ENCODE measurements at places on chromosomes 12 and 14.

DNA sequence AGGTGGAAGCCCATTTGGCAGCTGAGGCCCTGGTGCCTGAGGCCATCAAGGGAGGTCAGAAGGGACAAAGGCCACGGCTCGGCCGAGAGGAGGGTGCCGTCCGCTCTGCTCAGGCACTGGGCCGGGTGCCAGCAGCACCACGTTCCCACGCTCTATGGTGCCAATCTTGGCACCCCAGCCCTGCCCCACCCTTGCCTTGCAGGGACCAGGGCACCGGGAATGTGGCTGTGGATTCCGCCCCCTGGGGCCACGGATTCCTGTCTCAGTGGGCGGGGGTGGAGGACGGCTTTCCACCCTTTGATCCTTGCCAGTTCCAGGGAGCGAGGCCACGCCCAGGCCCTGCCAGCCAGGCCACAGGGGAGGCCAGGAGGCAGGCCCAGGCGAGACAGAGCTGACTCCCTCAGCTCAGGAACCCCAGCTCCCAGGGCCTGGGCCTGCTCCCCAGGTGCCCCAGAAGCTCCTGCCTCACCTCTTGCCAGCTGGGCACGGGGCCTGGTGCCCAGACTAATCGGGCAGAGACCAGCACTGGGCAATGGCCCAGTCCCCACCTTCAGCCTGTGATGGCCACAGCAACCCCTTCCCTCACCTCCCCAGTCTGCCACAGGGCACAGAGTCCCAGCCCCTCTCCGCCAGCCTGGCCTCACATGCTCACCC is 26.4 kb upstream of the GPR132 start:
- no peak for DNase-seq

DNA sequence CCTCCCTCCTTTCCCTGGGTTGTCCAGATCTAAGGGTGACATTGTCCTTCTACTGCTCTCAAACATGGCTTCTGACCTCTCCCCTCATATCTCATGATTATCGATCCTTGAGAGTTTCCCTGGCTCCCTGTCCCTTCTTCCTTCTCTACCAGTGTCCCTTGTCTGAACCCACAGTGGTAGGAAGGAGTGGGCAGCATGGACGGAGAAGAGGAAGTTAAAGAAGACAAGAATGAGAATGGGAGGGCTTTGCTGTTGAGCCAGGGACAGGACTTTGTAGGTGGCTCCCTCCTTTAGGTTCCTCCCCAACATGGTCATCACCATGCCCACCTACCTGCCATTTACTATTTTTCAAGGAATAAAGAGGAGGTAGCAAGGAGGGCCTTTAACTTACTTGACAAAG is 166.7 kb downstream of the TMEM117 start:
- no peak for DNase-seq

GRCh38 chr12:111607239-111607638 is 8.1 kb upstream of the ATXN2 start:
- no peak for DNase-seq

DNA sequence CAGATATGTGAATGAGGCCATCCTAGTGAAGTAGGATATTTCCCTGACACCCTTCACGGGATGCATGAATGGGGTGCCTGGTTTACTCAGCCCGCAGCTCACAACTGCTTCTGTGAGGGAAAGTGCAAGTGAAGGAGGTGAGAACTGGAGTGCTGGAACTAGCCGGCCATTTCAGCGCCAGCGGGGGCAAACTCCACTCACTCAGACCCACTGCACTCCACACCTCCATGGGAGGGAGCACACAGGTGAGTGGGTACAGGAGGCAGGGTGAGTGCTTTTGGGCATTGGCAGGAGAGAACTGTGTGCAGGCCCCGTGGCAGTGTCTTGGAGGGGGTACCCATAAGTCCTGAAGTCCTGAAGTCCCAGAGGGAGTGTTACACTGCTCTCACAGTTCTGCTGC is 1008.4 kb downstream of the SLC6A15 start:
- DNase-seq = no peak

- DNase-seq = no peak
Observed at GRCh38 chr14:56224691-56225681, 106.8 kb downstream of the PELI2 start.

DNA sequence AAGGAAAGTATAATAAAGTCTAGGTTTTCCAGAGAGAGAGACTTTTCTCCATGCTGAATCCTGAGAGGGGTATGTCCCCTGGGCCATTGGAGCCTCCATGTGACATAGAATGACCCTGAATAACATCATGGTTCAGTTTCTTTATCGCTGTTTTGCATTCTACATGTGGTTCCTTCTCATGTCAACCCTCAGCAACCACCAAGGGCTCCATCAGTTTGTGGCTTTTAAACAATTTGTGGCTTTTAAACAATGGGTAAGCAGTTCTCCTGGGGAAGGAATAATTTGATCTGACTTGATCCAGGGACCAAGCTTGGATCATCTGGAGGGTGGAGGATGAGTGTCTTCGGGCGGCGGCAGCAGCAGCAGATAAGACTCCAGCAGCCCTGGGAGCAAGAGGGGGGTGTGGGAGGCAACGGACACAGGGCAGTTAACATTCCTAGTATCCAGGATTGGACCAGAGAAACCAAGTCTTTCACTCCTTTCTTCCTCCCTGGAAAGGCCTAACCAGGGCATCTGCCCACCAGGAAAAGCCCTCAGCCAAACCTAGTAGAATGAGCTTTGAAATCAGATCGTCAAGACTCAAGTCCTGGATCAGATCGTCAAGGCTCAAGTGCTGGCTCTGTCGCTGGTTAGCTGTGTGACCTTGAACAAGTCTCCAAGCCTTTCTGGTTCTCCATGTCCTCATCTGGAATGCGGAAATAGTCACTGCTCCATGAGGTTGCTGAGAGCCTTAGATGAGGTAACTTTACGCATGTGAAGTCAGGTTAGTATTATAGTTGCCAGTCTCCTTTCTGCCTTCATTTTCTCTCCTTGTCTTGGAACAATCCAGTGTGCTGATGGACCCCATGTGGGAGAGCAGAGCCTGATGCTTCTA is 27.8 kb upstream of the FAM222A start:
- DNase-seq = no peak

GRCh38 chr14:91144425-91145145 is 30.7 kb downstream of the DGLUCY start:
- DNase-seq = no peak

GRCh38 chr12:124774462-124775167 is 89.0 kb downstream of the SCARB1 start:
- peak; percentile 76 for DNase-seq

DNA sequence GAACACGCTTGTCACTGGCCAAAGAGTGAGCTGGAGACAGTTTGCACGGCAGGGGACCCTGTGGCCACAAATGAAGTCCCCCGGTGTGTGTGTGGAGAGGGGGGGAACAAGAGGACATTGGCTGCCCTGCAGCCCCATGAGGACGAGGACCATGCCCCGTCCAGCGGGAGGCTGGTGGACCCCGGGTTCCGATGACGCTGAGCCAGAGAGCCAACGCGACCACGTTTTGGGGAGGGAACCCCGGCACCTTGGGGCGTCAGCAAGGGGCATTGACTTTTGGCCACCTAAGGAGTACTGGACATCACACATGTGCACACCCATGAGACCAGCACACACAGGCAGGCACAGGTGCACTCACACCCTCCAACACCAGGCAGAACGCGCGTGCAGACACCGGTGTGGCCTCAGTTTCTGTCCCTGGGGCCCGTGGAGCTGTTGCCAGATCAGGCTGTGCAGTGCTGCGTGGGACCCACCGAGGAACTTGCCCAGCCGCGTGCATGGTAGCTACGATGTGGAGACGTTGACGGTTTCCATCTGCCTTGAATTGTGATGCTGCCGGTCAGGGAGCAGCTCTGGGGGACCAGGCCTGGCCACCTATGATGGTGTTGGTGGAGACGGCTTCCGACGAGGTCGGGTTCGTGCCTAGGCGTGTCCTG is 26.5 kb downstream of the NOC4L start:
- no peak for DNase-seq

DNA sequence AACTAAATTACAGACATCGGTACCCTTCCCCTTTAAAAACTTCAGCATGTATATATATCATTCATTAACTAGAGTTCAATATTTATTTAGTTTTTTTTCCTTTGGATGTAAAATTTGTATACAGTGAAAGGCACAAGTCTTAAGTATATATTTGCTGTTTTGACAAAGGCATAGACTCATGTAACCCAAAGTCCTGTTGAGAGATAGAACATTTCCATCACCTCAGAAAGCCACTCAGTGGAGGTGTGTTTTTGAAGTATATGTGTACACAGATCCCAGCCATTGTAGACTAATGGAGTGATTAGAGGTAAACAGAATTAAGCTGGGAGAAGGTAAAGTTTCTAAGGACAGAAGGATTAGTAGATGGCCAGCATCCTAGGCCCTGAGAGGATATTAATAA is 15.4 kb downstream of the RDH12 start:
- no peak for DNase-seq

Measured in AG04449 (cell line).